Type B pancreatic cell (in vitro differentiated cells): ENCODE measurements at places on chromosomes 16 and 17.

DNA sequence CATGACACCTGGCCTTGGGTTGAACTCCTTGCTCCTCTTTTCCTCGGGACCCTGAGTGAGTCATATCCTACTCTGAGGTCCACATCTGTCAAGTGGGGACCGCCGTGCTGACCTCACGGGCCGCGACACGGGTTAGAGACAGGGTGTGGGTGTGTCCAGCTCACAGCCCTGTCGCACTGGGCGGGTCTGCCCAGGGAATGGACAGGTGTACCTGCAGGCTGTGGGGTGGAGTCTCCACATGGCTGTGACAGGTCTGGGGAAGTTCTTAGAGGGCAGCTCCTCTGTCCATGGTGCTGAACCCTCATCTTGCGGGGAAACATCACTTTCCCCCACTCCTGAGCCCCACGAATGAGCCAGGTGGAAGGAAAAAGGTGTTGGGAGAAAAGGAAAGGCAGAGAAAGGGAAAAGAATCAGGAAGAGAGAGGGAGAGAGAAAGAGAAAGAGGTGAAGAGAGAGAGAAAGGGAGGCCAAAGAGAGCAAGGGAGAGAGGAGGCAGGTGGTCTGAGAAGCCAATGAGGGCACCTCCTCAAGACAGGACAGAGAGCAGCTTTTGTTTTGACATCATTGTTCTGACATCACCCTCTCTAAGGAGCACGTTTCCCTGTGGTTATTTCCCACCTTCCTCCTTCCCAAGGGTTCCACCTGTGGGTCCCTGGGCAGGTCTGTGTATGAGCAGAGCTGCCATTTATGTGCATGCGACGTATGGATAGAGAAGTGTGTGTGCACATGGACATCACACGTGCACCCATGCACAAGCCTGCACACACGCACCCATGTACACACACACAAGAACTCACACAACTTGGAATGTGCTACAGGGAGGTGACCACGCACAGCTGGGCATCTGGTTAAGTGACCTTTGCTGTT lies 32.6 kb upstream of the CBFA2T3 start:
- no peak for DNase-seq

DNA sequence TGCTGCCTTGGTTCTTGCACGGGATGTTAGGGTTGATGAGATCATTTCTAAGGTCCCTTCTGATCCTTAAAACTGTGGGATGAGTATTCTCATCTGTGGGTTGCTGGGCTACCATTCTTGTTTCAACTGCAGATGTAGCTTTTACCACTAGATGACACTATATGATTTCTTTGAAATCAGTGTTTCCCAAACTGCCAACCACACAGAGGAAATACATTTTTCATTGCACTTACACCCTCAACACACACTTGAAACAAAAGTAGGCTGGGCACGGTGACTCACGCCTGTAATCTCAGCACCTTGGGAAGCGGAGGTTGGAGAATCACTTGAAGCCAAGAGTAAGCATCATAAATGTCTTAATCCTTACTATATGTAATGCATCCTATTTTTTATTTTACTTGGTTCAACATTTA lies 15.3 kb downstream of the LCMT1 start:
- DNase-seq: no peak

DNA sequence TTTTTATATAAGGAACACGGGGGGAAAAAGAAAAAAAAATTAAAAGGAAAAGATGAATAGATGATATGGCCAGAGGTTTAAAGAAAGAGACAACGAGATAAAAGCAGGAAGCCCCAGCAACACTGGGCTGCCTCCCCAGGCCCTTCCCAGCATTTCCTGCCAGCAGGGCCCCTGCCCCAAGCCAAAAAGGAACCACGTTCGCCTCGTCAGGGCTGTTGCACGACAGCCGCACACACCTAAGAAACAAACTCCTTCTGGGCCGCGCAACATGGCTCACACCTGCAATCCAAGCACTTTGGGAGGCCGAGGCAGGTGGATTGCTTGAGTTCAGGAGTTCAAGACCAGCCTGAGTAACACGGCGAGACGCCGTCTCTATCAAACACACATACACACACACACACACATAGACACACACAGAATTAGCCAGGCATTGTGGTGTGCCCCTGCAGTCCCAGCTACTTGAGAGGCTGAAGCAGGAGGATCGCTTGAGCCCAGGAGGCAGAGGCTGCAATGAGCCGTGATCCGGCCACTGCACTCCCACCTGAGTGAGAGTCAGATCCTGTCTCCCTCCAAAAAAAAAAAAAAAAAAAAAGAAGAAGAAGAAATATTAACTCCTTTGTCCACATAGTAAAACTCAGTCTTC lies 83.0 kb downstream of the ANKRD11 start:
- DNase-seq: no peak

DNA sequence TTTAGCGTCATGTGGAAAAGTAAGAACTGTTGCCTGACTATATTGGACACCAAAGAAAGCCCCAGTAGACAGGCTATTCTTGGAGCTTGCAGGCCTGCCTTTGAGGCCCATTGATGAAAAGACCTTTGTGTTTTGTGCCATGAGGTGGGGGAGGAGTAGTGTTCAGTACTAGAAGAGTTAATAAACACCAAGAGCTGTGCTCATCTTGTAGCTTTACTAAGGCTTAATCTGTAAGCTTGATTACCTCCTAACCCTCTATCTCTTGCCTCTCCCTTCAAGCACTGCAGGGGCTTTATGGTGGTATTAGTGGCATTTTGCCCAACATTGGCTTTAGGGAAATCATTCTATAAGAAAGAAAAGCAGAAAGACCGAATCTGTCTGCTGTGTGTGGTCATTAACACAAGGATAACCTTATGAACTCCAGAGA lies 220.2 kb upstream of the TBX2 start:
- no peak for DNase-seq

DNA sequence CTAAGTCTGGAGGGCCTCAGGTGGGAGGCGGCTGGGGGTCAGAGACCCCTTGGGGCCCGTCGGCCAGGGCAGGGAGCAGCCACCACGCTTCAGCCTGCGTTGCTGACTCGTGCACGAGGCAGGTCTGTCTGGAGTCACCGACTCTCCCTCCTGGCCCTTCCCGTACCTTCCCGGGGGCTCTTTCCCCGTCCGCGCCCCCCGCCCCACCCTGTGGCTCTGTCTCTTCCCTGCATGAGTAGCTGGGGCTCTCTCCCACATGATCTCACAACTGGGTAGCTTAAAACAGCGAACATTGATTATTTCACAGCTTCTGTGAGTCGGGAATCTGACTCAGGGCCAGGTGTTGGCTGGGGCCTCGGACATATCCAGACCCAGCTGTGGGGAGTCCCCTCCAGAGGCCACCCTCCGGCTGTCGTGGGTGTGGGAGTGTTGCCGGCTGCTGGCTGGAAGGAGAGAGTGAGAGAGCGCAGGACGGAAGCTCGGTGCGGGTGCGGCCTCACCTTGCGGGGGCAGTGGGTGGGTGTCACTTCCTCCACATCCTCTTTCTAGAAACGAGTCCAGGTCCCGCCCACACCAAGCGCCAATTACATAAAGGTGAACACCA lies 17.3 kb downstream of the BAHCC1 start:
- no peak for DNase-seq

- DNase-seq: no peak
Measured at GRCh38 chr16:20333120-20333519, 5.8 kb upstream of the GP2 start.

GRCh38 chr16:82011199-82011641 lies at the start of gene SDR42E1:
Gene SDR42E1 (minus strand): TSS chr16:82011470. CDS start chr16:82000858, 10,612 bp downstream.
- DNase-seq: no peak

DNA sequence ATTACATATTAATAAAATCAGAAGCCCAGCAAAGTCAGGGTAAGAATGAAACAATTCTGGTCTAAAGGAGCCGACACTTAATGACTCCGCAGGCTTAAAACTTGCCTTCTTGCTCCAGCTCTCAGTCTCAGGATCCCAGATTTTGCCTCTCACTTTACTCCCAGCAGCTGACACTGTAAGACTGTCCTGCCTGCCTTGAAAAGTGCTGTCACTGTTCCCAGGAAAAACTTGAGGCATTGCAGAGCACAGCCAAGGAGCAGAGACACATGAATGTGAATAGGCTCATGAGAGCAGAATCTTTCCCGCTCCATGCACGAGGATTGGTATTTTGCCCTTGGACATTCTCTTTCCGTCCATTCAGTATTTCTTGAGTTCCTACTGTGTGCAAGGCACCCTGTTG lies 457.6 kb upstream of the ZFHX3 start:
- no peak for DNase-seq

- no peak for DNase-seq
Measured at GRCh38 chr17:58576679-58577367, 62.4 kb upstream of the MTMR4 start.

- DNase-seq: no peak
Measured at GRCh38 chr16:23072769-23073549, 76.3 kb downstream of the USP31 start.

- DNase-seq: no peak
Measured at GRCh38 chr17:29078183-29079045, 35.5 kb downstream of the PIPOX start.

- no peak for DNase-seq
Measured at GRCh38 chr16:81818568-81818896, 39.4 kb downstream of the PLCG2 start.

DNA sequence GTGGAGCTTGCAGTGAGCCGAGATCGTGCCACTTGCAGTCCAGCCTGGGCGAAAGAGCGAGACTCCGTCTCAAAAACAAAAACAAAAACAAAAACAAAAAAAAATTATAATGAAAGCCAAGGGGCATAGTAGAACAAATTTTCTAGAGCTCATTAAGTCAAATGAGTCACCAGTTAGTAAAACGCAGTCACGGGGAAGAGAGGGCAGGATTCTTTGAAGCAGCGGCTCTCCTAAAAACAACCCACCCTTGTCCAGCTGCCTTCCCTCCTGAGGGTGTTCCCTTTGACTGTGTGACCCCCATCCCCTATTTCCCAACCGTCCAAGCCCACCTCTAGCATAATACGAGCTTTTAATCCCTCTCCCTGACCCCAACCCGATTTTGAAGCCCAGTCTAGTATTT lies 44.1 kb upstream of the STH start:
- no peak for DNase-seq

DNA sequence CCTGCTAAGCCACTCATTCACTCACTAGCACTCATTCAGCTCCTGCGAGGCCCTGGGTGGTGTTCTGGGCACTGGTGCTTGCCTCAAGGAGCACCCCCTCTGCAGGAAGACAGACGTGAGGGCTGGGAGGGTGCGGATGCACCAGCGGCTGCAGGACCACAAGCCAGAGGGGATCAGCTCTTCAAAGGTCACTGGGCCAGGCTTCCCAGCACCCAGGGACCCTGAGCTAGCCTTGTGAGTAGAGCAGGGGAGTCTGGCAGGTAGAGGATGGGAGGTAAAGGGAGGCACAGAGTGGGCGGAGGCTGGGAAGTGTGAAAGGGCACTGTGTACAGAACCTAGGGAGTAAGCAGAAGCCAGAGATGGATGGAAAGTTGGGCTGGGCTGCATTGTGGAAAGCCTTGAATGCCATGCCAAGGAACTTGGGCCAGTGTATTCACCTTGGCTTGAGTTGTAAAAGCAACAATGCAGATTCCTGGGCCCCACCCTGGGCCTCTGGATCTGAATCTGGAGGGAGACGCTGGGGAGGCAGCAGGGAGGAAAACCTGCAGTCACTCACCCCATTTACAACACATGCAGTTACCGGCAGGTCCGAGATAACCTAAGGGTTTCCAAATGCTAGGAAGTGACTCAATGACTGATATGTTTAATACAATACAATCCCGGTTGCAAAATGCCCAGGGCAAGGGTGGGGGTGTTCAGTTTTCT lies 1.7 kb downstream of the IL4R start:
- DNase-seq: no peak

- DNase-seq: no peak
Measured at GRCh38 chr16:52068447-52069074, 478.4 kb downstream of the TOX3 start.

- DNase-seq: no peak
Measured at GRCh38 chr17:39973496-39973895, 7.1 kb upstream of the PSMD3 start.
